ENCODE measurements at places on chromosomes 12 and 14.

DNA sequence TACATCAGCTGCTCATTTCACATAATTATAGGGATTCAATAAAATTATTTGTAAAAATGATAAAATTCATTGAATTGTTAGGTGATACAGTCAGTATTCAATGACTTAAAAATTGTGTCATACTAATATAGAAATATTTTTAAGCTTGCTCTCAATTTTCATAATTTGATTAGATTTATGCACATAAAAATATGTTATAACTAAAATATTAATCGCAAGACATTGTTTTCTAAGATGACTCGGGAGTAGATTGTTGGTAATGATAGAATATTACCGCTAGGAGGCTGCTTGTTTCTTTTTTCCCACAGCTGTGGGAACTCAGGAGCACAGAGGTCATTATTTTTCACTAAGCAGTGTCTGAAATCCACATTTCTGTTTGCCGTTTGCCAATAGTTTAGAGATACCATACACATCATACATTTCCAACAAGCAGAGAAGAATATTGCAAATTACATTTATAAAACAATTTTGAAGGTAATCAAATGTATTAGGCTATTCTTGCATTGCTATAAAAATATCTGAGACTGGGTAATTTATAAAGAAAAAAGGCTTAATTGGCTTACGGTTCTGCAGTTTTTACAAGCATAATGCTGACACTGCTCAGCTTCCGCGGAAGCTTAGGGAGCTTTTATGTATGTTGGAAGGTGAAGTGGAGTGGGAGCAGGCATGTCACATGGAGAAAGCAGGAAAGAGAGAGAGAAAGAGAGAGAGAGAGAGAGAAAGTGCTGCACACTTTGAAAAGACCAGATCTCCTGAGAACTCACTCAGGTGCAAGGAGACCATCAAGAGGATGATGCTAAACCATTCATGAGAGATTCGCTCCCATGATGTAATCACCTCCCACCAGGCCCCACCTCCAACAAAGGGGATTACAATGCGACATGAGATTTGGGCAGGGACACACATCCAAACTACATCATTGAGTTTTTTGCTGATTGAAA is 9.2 kb downstream of the CD69 start:
- DNase-seq: no peak

DNA sequence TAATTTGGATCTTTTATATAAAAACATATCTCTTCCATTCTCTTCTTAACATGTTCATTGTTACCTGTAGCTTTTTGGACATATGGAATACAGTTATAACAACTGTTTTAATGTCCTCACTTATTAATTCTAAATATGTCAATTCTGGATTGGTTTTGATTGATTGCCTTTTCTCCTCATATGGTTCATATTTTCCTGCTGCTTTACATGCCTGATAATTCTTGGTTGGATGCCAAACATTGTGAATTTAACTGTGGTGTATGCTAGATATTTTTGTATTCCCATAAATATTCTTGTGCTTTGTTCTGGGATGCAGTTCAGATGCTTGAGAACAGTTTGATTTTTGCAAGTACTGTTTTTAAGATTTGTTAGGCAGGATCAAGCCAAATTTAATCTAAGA is 10.8 kb downstream of the C14orf132 start:
- DNase-seq: no peak

DNA sequence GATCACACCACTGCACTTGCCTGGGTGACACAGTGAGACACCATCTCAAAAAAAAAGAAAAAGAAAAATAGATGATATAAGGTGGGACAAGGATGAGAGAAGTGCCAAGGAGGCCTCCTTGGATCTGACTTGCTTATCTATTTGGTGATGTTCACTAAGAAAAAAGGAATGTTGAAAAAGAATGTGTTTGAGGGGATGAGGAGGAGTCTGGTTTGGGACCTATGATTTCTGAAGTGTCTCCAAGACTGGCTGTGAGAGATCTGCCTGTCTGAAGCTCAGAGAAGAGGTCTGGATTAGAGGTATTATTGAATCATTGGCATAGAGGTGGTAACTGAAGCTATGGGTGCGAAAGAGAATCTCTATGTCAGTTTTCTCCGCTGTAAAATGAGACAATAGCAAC is 42.8 kb downstream of the BCAT1 start:
- DNase-seq: no peak

DNA sequence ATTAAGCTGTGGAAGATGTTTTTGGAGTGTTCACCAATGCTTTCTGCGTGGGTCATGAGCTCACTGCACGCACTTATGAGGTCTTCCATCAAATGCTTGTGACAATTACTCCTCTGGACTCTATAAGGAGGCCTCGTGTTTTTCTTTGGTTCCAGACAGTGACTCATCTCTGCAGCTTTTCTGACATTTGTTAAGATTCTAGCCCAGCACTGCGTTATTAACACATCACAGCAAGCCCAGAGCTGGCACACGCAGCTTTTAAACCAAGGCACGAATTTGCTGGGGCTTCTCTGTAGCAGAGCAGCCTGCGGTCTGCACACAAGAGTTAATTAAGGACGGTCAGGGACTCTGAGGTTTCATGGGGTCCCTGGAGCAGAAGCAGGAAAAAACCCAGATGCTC is 16.9 kb downstream of the MEG3 start:
- DNase-seq: peak; percentile 54

DNA sequence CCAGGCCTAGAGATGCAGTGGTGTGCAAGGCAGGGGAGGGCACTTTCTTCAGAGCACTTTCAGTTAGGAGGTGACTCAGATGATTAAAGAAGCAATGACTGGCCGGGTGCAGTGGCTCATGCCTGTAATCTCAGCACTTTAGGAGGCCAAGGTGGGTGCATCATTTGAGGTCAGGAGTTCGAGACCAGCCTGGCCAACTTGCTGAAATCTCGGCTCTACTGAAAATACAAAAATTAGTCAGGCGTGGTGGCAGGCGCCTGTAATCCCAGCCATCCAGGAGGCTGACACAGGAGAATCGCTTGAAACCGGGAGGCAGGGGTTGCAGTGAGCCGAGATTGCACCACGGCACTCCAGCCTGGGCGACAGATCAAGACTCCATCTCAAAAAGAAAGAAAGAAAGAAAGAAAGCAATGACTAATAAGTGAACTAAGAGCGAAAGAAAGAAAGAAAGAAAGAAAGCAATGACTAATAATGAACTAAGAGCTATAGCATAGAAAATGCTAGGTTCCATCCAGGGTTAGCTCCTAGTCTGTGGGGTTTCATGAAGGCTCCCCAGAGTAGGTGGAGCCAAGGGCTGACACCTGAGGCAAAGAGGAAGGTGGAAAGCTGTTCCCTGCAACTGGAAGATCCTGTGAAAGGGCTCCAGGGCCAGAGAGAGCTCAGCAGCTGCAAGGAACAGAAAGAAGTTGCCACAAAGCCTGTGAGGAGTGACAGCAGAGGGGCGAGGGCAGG is 334.5 kb downstream of the CACNA1C start:
- DNase-seq: no peak

All from fibroblast of the conjunctiva (primary cell).